ENCODE measurements at places on chromosomes 11 and 22.

GRCh38 chr22:42655693-42656092, 6.5 kb upstream of the CYB5R3 start:
- peak; percentile 91 for DNase-seq

DNA sequence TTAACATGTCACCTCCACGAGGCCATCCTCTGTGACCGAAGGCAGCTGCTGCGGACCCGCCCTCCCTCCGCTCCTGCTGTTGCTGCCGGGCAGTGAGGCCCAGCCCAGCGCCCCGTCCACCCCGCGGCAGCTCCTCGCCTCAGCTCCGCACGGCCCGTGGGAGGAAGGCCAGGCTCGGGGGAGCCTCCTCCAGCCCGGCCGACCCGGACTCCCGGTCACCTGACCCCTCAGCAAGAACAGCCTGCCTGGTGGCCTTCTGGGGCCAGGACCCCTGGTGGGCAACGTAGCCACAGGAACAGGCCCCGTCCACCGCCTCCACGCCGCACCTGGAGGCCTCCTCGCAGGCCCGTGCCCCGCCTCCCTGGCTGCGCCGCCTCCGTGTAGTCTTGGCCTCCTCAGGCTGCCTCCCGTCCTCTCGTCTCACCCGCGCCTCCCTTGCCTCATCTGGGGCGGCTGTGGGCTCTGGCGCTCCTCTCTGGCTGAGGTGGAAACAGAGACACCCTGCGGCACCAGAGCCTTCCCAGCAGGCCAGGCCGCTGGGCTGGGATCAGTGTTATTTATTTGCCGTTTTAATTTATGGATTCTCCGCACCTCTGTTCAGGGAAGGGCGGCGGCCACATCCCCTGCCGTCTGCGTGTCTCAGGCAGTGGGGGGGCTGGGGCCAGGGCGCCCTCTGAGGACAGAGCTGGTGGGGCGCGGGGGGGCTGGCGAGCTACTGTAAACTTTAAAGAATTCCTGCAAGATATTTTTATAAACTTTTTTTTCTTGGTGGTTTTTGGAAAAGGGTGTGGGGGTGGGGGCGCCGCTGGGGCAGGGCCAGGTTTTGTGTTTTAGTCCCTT, 25.4 kb downstream of the MOB2 start:
- DNase-seq, result no peak

GRCh38 chr22:31281733-31282132, 10.6 kb downstream of the PIK3IP1 start:
- no peak for DNase-seq

DNA sequence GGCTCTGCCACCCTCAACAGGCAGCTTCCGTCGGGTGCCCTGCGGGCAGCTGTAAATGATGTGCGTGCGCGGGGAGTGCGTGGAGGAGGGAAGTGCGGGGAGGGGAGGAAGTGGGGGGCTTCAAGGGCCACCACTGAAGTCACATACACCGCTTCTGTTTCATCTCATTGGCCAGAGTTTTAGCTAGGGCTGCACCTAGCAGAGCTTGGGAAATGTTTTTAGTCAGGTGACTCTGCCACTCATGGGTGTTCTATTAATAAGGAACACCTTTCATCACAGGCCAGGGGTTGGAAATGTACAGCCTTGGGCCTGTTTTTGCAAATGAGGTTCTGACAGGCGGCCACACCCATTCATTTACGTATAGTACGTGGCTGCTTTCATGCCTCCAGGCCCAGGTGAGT, 14.6 kb downstream of the FAM118A start:
- no peak for DNase-seq

DNA sequence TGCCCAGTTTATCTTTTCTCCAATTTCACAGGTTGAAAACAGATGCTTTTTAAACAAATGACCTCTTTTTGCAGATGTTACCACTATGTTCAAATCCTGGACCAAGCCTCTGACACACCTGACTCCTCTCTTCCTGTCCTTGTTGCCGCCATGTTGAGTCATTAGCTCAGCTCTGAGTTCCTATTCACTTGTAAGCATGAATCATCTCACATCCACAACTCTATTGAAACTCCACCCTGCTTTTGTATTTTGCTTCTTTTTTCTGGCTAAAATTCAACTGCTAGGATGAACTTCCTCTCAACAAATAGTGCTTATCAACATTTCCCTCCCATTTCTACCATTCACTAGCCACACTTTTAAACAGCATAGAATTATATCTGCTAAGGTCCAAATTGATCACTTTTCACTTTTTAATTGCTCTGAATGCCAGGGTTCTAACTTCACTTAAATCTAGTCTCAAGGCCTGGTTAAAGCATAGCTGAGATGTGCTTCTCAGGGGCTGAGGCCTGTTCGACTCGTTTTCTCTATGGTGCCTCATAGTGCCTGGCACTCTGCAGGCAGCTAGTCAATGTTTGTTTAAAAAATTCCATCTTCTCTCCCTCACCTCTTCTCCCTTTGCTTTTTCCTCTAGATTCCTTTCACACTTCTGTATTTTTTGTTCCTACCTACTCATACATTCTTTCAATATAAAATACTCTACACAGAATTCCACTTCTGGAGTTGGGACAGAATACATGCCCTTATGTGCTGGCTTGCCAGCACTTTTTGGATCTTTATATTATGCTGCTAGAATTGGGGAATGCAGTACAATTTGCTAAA, 3.9 kb downstream of the JOSD1 start:
- DNase-seq, result no peak

- DNase-seq, result no peak
These were observed 31.4 kb downstream of the IGLL5 start for GRCh38 chr22:22919041-22919440.

DNA sequence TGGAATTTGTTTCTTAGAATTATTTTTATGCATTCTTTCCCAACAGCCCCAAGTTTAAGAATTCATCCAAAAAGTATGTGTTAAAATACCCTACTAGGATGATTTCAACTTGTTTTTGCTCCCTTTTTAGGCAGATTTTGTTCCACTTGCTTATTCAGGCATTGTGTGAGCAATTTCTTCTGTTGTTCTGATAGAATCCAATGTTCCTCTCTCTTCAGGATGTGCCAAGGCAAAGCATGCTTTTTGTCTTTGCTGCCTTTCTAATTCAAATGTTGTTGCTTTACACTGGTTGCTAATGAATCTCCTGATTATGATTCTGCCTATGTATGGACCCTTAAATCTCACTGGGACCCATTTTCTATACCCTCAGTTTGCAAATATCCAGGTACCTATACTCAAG, 131.2 kb upstream of the ARHGAP42 start:
- no peak for DNase-seq

GRCh38 chr11:57164317-57164716, 17.4 kb upstream of the LRRC55 start:
- DNase-seq, result no peak

DNA sequence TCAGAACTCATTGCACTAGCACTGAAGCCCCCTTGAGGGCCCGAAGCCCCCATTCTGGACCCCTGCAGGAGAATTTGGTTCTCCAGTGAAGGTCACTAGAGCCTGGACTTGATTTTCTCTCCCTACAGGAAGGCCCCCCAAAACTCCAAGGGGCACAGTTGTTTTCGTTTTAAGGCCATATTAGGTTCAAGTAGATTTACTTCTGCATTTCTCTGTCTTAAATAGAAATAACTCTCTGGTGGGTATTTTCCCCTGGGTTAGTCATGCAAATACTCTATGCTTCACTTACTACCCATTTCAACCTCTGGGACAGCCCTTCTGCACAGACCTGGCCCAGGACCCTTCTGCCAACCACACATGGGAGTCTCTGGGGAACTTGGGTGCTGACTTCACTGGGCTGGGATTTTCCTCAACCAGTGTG, 41.6 kb downstream of the WEE1 start:
- DNase-seq, result peak; percentile 77

DNA sequence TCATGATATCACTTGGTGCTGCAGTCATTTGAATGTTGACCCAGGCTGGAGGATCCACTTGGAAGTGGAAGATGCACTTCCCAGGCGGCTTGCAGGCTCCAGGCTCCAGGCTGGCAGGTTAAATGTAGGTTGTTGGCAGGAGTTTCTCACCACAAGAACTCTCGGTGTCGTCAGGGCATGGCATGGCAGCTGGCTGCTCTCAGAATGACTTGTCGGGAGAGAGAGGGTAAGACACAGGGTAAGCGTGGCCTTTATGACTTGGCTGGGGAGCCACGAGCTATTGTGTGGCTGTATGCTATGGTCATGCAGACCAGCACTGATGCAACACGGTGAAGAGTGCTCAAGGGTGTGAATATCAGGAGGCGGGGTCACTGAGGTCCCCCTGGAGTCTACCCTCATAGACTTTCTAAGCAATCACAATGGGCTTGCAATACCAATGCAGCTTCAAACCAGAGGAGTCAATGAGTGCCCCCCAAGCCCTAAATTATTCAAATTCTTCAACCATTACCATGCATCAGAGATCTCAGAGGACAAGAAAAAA, 1027.7 kb downstream of the OPCML start:
- DNase-seq, result no peak

- peak; percentile 41 for DNase-seq
These were observed 330 bp downstream of the ACP2 start for GRCh38 chr11:47248304-47248663.

DNA sequence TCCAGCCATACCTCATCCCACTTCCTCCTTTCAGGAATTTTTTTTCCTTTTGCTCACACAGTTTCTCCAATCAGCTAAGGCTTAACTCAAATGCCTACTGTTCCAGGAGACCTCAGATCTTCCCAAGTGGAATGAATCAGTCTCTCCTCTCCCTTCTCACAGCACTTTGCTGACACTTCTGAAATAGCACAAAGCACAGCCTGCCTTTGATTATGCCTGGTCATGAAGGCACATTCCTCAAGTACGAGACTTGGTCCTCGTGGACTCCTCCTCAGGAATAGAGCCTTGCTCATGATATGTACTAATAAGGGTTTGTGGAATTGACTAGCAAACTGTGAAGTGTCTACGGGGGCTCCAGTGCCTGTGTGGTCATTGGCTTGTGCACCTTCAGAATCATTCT, 176.7 kb upstream of the TENM4 start:
- DNase-seq, result no peak

GRCh38 chr11:133506551-133507094, 25.7 kb downstream of the OPCML start:
- no peak for DNase-seq

- peak; percentile 10 for DNase-seq
These were observed 60.0 kb downstream of the GLYATL1 start for GRCh38 chr11:58999291-58999680.

DNA sequence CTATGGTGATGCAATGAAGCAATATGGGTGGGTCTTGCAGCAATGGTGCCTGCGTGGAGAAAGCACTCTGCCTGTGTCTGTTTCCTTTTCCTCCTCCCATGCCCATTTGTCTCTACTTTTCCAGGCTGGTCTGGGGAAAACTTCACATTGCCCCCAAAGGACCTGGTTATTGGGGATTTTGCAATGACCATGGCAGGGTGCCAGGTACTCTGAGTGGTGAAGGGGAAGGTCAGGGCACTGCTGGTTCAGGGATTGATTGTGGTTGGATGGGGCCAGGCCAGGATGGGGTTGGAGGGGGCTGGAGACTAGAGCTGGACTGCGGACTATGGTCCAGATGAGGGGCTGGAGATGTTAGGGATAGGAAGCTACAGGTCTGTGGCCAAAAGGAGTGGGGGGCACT, 92.1 kb downstream of the INSC start:
- no peak for DNase-seq

DNA sequence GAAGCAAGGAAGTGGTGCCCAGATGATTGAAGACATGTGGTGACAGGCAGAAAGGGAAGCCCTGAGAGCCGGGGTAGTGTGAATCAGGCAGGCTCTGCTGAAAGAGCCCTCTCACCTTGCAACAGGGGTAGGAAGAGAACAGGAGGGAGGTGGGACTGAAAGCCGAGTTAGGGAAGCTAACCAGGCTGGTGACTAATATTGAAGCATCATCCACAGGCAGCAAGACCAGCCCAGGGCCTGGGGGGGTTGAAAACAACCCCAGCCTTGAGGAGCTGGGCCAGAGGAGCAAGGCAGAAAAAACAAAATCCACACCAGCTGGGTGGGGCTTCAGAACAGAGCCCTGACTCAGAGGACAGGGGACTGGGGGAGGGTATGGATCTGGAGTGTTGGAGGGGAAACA, 35.0 kb upstream of the CRTAM start:
- no peak for DNase-seq

DNA sequence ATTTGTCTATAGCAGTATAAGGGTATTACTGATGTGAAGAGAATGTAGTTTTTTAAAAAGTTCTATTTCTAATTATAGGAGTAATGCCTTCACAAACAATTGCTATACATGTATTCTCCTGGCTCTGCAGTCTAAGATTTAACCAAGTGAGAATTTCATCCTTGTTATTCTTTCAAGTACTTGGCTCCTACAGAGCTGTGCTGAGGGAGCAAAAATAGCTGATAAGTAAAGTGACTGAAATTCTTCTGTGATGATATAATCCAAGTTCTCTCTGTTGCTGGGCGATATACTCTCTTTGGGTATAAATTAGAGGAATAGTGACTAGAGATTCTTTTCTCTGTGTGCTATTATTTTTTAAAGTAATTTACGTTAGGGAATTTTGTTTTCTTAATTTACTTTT, 68.0 kb downstream of the PGR start:
- DNase-seq, result no peak

GRCh38 chr11:31437742-31438435, 68.2 kb downstream of the DNAJC24 start:
- DNase-seq, result no peak

DNA sequence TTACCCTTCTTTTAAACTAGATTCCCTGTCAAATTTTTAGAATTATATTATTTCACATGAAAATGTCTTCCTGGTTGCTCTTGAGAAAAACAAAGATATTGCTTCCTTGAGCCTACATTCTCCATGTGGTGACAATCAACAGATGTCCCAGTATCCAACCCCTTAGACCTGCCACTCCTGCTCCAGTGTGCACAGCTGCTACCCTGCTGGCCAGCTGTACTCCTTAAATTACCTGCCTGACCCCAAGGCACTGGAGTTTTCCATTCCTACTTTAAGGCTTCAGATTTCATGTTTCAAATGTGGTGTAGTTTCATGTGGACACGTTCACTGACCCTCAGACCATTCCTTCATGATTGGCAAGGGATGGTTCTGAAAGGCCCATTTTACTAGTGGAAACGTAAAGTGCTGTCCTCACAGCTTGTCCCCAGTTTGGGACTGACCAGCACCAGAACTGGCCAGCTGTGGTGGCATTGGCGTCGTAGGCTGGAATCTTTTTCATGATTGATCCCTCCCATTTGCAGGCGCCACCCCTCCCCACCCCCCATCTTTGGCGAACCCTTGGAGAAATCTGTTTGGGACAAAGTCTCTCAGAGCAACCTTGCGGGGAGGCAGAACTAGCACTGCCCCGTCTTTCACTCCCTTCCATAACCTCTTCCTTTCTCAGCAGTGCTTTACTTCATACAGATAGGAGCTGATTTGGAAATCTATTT, 123.5 kb downstream of the DBX1 start:
- no peak for DNase-seq

GRCh38 chr22:45757068-45757467, 85.4 kb downstream of the ATXN10 start:
- no peak for DNase-seq

DNA sequence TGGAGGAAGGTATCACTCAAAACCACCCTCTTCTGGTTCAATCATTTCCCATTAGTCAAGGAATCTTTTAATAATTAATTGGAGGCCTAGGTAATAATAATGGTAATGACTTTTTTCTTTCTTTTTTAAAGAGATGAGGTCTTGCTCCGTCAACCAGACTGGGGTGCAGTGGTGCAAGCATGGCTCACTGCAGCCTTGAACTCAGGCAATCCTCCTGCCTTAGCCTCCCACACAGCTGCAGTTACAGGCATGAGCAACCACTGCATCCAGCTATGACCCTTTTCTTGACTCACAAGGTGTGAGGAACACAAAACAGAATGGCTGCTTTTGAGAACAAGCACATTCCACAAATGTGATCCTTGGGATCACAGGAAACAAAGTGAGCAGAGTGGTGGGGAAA, 3.6 kb downstream of the POLDIP3 start:
- DNase-seq, result no peak

- DNase-seq, result no peak
These were observed 36.5 kb upstream of the CELSR1 start for GRCh38 chr22:46573781-46574437.

Data from germinal center (tissue), 1 donor.